ENCODE measurements at places on chromosomes 4 and X.

DNA sequence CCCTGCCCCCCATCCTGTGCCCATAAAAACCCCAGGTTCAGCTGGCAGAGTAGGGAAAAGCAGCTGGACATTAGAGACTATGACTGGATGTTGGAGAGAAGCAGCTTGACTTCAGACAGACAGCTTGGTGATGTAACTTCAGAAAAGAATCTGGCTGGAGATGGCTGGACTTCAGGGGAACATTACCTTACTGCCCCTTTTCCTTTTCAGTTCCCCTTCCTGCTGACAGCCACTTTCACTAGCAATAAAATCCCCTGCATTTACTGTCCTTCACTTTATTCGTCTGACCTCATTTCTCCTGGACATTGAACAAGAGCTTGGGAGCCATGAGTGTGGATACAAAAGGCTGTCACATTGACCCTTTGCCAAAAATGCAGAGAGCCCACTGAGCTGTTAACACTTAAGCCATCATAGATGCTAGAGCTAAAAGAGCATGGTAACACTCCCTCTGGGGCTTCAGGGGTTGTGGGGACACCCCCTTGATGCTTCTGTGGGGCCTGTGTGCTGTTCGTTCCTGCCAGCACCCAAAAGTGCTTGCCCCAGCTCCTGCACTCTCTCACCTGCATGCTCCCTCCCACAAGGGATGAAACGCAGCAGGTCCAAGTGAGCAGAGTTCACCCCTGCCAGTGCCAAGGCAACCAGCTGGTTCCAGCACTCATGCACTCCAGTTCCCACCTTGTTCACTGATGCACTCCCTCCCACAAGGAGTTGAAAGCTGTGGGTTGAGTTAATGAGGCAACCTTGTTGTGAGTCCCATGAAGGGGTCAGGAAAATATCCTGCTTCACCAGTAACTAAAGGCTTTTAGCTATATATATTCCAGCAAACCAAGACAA lies 263.8 kb upstream of the NDST3 start:
- no peak for DNase-seq

GRCh38 chrX:15214588-15214987 lies 55.3 kb downstream of the ASB9 start:
- no peak for DNase-seq

GRCh38 chr4:48102303-48102702 lies 31.7 kb downstream of the TXK start:
- DNase-seq, result no peak

- no peak for DNase-seq
Measured at GRCh38 chrX:13396924-13397323, 77.1 kb upstream of the ATXN3L start.

GRCh38 chr4:24245491-24245820 lies 338.9 kb downstream of the DHX15 start:
- no peak for DNase-seq

- no peak for DNase-seq
Measured at GRCh38 chr4:168667376-168667775, 170.5 kb downstream of the PALLD start.

DNA sequence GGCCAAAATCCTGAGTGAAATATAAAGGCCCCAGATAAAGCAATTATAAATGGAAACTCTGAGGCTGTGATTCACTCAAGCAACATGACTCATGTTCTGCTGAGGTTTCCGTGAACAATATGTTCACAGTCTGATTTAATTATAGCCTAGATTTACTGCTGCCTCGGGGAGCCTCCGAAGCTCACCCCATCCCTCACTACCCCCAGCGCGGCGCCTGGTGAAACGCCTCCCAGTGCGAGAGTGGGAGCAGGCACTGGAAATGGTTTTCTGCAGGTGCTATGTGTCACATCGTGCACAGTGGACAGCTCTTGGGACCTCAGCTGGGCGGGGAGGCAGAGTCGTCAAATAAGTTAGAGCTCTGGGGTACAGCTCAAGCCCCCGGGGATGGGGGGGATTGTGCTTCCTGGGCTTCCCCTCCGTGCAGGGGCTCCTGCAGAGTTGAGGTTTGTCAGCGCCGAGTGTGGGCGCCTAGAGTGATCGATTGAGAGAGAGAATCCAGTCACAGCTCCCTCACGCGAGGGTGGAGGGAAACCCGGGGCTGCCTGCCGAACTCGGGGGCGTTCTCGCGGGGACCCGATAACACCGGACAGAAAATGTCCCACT lies 110.6 kb downstream of the PHKA2 start:
- no peak for DNase-seq

GRCh38 chr4:81194286-81194685 lies 20.7 kb downstream of the PRKG2 start:
- no peak for DNase-seq

DNA sequence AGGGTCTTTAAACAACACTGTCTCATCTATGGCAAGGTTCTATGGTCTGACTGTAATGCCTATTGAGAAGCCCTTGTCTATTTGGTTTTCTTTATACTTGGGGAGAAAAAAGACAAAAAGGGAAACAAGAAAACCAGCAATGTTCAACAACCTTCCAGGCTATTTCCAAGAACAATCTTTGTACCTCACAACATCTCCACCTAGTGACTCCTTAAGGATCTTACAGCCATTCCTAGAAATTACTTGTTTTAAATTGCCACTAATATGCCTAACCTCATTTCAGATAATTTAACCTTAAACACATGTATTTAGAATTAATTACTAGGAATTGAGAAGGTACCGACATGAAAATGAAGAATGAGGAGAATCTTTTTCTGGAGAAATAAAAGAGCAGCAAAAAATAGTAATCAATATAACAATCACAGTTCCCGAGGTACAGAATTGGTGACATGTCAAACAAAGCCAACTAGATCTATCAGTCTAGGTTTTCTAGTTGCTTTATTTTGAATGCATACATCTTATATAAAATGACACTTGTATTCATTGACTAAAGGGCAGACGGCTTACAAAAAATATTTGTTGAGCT lies 1.6 kb upstream of the RBM46 start:
- DNase-seq, result no peak

DNA sequence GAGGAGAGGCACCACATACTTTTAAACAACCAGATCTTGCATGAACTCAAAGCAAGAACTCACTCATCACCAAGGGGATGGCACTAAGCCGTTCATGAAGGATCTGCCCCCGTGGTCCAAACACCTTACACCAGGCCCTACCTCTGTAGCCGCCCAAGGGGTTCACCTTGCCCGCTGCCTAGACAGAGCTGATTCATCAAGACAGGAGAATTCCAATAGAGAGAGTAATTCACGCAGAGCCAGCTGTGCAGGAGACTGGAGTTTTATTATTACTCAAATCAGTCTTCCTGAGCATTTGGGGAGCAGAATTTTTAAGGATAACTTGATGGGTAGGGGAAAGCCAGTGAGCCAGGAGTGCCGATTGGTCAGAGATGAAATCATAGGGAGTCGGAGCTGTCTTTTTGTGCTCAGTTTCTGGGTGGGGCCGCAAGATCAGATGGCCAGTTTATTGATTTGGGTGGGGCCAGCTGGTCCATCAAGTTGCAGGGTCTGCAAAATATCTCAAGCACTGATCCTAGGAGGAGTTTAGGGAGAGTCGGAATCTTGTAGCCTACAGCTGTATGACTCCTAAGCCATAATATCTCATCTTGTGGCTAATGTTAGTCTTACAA lies 364.7 kb downstream of the PCDH7 start:
- DNase-seq, result no peak

DNA sequence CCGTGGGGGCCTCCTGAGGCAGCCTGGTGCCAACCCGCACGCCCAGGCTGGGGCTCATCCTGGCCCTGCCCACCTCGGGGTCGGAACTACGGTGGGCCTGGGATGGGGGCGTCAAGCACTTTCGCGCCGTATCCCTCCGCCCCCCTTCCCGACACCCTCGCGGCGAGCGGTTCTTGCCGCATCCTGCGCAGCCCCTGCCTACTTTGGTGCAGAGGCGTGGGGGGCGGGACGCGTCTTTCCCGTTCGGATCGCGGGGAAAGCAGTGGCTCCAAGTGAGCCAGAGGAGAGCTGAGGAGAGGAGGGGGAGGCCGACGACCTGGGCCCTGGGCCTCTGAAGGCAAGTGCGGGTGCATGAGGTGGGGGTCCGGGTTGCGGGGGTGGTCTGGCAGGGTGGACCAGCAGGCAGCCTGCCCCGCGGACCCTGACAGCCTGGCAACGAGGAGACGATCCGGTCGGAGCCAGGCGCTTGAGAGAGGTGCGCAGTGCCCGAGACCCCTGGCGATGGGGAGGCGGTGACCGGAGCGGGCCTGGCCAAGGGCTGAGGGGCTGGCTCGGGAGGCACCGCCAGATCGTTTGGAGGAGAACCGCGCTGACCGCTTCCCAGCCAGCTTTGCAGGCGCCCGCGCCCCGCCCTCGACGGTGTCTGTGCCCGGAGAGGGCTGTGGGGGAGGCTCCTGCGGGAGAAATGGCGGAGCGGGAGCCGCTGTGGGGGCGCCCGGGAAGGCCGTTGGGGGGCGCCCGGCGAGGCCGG lies at the start of gene GPRASP2:
TSS of gene GPRASP2 (plus strand) at position 233 of the 751 bp plus-strand sequence. CDS start 2,422 bp downstream, outside the sequence.
- no peak for DNase-seq

- no peak for DNase-seq
Measured at GRCh38 chr4:217891-218290, 87.4 kb downstream of the ZNF732 start.

Measured in CMK (cell line).